ENCODE measurements at places on chromosomes 4 and X.

DNA sequence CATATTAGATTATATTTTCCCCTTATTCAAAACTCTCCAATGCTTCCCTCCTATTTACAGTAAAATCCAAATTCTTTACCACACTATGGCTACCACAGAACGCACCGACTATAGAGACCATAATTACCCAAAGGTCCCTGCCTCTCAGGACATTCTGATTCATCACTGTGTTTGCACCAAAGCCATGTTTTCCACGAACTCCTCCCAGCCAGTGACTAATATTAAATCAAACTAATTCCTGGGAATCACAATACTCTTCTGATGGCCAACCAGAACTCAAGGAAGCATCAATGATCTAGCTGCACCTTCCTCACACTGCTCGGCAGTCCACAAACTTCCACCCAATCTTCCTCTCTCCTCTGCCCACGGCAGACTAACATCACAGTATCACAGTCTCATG lies 24.2 kb upstream of the EDNRA start:
- H3K27ac ChIP-seq: no peak overlapping the region
- H3K27me3 ChIP-seq: no peaks in the 10 kb centered on the region
- H3K4me1 ChIP-seq: no peaks in the 10 kb centered on the region
- DNase-seq: no peak
- no peaks in the 10 kb centered on the region for H3K36me3 ChIP-seq
- H3K4me3 ChIP-seq: no peak overlapping the region

DNA sequence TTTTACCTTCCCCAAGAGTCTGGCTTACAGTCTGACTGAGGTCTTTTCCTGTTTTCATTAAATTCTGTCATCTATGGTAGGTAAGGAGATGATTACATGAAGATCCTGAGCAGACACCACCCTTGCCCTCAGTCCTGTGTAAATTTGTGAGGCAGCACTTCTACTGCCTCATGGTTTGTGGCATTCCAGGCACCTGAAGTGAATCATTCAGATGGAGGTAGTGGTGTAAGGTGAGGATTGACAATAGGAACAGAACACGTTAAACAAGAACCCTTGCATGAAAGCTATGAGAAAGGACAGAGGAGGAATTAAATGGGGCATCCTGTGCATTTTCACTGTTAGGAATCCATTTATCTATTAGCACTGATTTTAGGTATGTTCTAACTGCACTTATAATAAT lies 618.6 kb downstream of the TLL1 start:
- no peak overlapping the region for H3K4me3 ChIP-seq
- H3K27me3 ChIP-seq: no peaks in the 10 kb centered on the region
- H3K36me3 ChIP-seq: no peaks in the 10 kb centered on the region
- DNase-seq: no peak

GRCh38 chr4:133668061-133668851 lies 519.2 kb downstream of the PCDH10 start:
- no peaks in the 10 kb centered on the region for H3K36me3 ChIP-seq
- H3K4me1 ChIP-seq: no peaks in the 10 kb centered on the region
- no peak overlapping the region for H3K4me3 ChIP-seq
- no peaks in the 10 kb centered on the region for H3K27me3 ChIP-seq

- H3K36me3 ChIP-seq: no peaks in the 10 kb centered on the region
- DNase-seq: no peak
- no peak overlapping the region for H3K4me3 ChIP-seq
Observed at GRCh38 chr4:8642651-8643321, 50.2 kb downstream of the CPZ start.

- H3K27ac ChIP-seq: no peak overlapping the region
- H3K4me3 ChIP-seq: no peak overlapping the region
- DNase-seq: no peak
- peaks cover 58% of the 10 kb centered on the region for H3K4me1 ChIP-seq
Observed at GRCh38 chr4:52866734-52867133, 4.6 kb downstream of the RASL11B start.

DNA sequence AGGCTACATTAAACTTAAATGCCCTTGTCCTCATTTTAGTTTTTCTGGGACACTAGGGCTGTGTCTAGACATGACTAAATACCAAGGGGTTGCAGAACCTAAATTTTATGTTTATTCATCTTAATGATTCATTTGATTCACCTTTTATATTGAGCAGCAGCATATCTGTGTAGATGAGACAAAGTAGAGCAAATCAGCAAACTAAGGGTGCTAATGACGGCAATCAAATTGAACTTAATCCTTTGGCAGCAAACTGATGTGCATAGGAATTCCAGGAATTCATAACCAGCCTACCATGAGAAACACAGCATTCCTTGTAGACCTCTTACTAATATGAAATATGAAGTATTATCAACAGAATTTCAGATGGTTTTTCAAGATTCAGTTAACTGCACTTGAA lies 25.1 kb downstream of the EPHA5 start:
- no peak overlapping the region for H3K27ac ChIP-seq
- DNase-seq: no peak
- no peak overlapping the region for H3K4me3 ChIP-seq
- H3K27me3 ChIP-seq: peaks cover 4% of the 10 kb centered on the region

DNA sequence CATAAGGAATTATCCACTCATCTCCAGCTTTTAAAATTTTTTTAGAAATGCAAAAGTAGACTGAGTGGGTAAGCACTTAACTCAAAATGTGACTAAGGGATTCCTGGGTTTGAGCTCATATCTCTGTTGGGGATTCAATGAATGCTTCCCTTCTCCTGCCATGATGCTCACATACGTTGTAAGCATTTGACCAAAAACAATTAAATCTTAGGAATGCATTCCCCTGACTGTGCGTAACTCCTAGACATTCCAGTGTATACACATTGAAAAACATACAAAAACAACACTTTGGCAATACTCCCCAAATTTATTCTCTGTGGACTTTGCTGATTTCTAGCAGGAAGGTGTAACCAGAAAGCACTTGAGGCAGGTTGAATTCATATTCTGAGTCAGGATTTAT lies 29.8 kb downstream of the SPANXA2 start:
- H3K36me3 ChIP-seq: no peaks in the 10 kb centered on the region
- no peak overlapping the region for H3K4me3 ChIP-seq
- H3K27me3 ChIP-seq: no peaks in the 10 kb centered on the region
- H3K4me1 ChIP-seq: no peaks in the 10 kb centered on the region
- DNase-seq: no peak
- no peak overlapping the region for H3K27ac ChIP-seq

GRCh38 chr4:25827897-25828296 lies 34.9 kb downstream of the SEL1L3 start:
- no peak overlapping the region for H3K27ac ChIP-seq
- no peaks in the 10 kb centered on the region for H3K36me3 ChIP-seq
- DNase-seq: no peak
- no peaks in the 10 kb centered on the region for H3K27me3 ChIP-seq
- H3K4me3 ChIP-seq: no peak overlapping the region

GRCh38 chr4:84887824-84888223 lies 78.7 kb downstream of the WDFY3 start:
- DNase-seq: no peak
- no peaks in the 10 kb centered on the region for H3K4me1 ChIP-seq
- no peak overlapping the region for H3K27ac ChIP-seq
- no peak overlapping the region for H3K4me3 ChIP-seq
- no peaks in the 10 kb centered on the region for H3K27me3 ChIP-seq
- H3K36me3 ChIP-seq: no peaks in the 10 kb centered on the region

GRCh38 chr4:164177153-164177552 lies 576.8 kb upstream of the SMIM31 start:
- no peak for DNase-seq
- H3K27ac ChIP-seq: no peak overlapping the region
- no peak overlapping the region for H3K4me3 ChIP-seq
- H3K27me3 ChIP-seq: no peaks in the 10 kb centered on the region
- no peaks in the 10 kb centered on the region for H3K36me3 ChIP-seq
- H3K4me1 ChIP-seq: no peaks in the 10 kb centered on the region

DNA sequence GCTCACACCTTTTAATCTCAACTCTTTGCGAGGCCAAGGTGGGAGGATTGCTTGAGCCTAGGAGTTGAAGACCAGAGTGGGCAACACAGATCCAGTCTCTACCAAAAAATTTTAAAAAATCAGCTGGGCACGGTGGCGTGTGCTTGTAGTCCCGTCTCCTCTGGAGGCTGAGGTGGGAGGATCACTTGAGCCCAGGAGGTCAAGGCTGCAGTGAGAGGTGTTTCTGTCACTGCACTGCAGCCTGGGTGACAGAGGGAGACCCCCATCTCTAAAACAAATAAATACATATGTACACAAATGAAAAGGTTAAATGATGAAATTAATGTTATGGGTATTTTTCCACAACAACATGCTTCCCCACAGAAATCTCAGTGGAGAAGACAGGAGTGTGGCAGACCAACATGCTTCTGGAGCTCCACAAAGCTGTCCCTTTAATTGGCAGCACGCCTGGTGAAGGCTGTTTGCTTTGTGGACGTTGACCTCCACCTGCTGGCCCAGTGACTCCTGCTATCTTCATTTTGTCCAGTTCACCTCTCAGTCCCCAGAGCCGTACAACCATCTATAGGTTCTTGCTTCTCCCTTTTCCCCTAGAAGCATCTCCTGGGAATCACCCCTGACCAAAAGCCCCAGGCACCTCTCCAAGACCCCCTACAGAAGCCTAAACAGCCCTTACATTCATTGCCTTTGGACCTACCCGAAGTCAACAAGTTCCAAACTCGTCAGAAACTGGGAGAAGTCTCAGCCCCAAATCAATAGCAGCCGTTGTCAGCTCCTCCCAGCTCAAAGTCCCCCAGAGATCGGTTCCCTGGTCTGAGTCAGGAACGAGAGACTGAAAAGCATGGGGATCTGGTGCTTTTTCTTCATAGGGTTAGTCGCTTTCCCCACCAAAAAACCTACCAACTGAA lies 36.4 kb upstream of the CD99 start:
- no peaks in the 10 kb centered on the region for H3K27me3 ChIP-seq
- no peaks in the 10 kb centered on the region for H3K4me1 ChIP-seq
- DNase-seq: no peak
- no peak overlapping the region for H3K4me3 ChIP-seq
- H3K27ac ChIP-seq: no peak overlapping the region

DNA sequence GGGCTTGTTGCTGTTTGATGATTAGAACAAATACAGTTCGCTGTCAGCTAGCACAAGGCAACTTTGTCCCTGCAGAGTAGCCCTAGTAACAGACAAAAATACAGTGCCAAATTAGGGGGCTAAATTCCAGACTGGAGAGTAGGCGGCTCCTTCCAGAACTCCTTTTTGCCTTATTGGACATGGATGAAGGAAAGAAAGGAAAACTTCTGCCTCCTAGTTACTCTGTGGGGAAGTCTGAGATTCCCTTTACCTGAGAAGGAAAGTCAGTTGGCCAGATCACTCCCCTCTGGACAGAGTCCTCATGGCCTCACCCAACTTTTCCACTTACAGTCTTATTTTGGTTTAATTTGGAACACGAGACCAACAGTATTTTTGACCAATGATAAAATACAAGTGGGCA lies 140.5 kb upstream of the ADAMTS3 start:
- no peaks in the 10 kb centered on the region for H3K36me3 ChIP-seq
- no peak overlapping the region for H3K4me3 ChIP-seq
- H3K27ac ChIP-seq: no peak overlapping the region
- H3K4me1 ChIP-seq: no peaks in the 10 kb centered on the region
- no peaks in the 10 kb centered on the region for H3K27me3 ChIP-seq
- DNase-seq: no peak

DNA sequence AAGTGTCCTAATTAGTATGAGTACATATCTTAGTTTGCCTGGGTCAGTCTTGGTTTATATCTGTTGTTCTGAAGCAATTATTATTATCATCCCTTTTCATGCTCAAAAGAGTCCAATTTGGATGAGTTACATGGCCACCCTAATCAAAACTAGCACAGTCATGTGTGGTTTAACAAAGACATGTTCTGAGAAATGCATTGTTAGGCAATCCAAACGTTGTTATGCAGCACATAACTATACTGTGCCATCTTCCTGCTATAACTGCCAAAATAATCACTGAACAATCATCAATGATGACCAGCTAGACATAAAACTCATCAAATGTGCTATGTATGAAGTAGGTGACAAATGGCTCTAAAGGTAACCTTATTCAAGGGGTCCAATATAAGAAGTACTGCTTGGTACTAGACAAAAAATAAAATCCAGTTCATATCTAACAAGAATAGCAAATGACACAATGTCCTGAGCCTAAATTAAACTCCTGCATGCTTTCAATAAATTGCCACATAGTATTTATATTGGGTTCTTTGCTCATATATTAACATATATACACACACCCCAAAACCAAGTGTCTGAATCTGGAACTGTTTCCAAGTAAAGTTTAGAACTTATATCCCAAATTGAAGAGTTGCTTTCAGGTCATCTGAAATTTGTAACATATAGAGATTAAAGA lies 41.9 kb downstream of the CNOT6L start:
- peaks cover 29% of the 10 kb centered on the region for H3K4me1 ChIP-seq
- no peaks in the 10 kb centered on the region for H3K27me3 ChIP-seq
- no peak overlapping the region for H3K27ac ChIP-seq
- peaks cover 11% of the 10 kb centered on the region for H3K36me3 ChIP-seq
- H3K4me3 ChIP-seq: no peak overlapping the region

DNA sequence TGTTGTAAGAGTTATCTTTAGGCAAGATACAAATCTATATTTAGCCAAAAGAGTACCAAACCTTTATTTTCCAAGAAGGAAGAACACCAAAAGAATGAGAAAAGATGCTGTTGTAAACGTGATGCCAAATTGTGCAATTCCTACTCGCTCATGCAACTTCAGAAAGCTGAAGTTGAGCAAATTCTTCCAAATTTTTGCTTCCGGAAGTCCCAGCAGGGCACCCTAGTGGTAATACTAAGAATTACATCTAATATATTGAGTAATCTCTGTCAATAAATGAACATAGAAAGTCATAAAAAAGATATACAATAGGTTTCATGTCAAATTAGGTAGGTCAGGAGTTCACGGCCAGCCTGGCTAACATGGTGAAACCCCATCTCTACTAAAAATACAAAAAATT lies 36.0 kb upstream of the SMARCAD1 start:
- no peaks in the 10 kb centered on the region for H3K4me1 ChIP-seq
- DNase-seq: no peak
- no peak overlapping the region for H3K4me3 ChIP-seq
- H3K36me3 ChIP-seq: no peaks in the 10 kb centered on the region
- no peaks in the 10 kb centered on the region for H3K27me3 ChIP-seq
